Activated B cell treated with CpG ODN at 0.5 μM for 24 hours (primary cell): ENCODE measurements at places on chromosomes 2 and 18. TPM values are rescaled to one million over a fixed set of nuclear protein-coding genes. Genes with fewer than 3 reads are reported as not detected.

DNA sequence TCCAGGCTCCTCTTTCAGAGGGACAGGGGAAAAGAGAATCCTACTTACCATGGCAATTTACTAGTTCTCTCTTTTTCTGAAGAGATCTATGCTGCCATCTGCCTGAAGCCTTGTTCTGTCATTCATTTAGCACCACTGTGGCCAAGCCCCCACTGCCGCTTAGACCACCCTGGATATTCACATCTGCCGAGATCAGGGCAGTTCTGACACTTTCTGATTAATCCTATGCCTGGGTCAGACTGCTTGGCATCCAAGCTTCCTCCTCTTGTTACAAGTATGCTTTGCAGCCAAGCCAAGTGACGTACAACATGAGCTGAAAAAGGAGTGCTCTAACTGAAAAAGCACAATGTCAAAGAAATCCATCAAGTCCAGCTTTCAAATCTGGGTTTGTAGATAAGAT, 332.6 kb downstream of the SUCLG1 start:
- DNase-seq = no peak

PUM2 gene
- total RNA-seq = 94.9 and 110 TPM in 2 replicates

FEV gene
- total RNA-seq = not detected in 2 replicates

GRCh38 chr18:27996801-27997272, 180.1 kb downstream of the CDH2 start:
- no peak for DNase-seq

GRCh38 chr2:34193164-34193563, 594.1 kb upstream of the FAM98A start:
- DNase-seq = no peak

DNA sequence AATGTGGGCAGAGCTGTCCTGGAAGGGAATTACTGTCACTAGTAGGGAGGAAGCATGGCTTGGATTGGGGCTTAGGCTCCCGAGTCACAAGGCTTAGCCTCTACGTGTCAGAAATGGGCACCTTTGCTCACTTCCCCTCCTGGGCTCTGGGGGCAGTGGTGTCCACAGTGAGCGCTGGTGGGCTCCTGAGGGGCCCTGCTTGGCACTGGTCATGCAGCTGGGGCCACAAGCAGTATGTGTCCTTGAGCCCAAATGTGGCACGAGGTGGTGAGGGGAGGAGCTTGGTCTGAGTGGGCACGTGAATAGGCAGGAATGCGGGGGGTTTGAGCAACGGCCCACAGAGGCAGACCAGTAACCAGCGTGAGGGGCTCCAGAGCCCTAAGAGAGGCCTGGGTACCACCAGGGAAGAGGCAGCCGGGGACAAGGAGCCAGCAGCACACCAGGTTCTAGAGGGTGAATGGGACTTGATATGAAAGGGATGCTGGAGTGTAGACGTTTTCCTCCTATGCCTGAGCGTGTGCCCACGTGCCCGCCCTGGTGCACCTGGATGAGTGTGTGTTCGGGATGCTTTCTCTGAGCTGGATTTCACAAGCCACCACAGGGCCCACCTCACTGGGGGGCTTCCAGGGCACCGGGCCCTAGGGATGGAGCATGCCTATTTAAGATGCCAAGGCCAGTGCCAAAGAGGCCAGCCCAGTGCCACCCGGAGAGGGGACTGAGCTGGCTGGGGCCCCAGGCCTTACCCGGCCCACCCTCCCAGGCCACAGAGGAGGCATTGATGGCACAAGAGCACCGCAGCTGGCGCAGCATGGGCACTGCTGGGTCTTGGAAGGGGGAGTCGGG, 22.8 kb upstream of the PTMA start:
- no peak for DNase-seq

DNA sequence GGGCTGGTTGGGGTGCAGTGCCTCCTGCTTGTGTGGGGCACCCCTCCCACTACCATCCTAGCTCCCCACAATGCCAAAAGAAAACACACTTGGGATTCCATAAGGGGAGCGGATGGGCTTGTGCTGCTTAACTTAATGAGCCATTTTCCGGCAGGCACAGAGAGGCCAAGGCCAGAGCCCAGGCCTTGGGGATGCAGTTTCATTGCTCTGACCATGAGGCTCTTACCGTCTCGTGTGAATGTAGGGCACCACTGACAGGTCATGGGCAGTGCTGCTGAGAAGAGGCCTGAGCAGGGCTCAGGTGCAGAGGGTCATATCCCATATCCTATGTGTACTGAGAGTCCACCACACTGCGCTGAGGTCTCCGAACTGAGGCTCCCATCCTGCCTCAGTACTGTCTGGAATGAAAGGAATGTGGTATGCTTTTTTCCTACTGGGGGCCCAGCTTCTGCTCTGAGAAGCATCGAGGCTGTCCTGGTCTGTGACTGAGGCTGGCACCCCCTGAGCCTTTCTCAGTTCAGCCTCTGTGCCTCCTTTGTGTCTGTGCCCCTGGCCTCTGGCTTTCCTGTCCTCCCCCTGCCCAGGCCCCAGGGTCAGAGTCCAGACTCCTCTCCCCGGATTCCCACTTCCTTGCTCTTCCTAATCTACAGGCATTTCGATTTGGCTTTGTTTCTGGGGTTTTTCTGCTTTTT, 45.2 kb upstream of the MAPRE3 start:
- no peak for DNase-seq

GRCh38 chr2:73077424-73077795, 5.9 kb upstream of the SFXN5 start:
- DNase-seq = no peak

LYPD6 gene
- total RNA-seq = not detected in 2 replicates

GRCh38 chr18:3422905-3423304, 27.1 kb upstream of the TGIF1 start:
- no peak for DNase-seq

- no peak for DNase-seq
Observed at GRCh38 chr2:100563407-100564247, 834 bp downstream of the PDCL3 start.

- DNase-seq = no peak
Observed at GRCh38 chr18:9612977-9613376, 1.4 kb downstream of the PPP4R1 start.

DNA sequence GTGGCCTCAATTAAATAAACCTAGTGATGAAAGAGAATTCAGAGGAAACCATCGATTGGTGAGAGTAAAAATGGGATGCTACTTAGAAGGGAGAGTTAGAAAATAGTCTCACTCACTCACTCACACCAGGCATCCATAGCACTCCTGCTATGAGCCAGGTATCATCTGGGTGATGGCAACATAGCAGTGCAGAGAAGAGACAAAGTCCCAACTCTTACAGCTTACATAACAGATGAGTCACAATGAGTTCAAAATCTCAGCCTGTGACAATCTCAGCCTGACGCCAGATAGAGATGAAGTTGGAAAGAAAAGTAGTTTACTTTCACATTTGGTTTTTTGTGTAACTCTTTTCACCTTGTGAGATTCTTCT, 55.4 kb upstream of the THOC1 start:
- no peak for DNase-seq

GRCh38 chr2:141900826-141901225, 230.0 kb downstream of the LRP1B start:
- no peak for DNase-seq

SH3RF3 gene
- 0.07 and 0.09 TPM in 2 replicates for total RNA-seq

DNA sequence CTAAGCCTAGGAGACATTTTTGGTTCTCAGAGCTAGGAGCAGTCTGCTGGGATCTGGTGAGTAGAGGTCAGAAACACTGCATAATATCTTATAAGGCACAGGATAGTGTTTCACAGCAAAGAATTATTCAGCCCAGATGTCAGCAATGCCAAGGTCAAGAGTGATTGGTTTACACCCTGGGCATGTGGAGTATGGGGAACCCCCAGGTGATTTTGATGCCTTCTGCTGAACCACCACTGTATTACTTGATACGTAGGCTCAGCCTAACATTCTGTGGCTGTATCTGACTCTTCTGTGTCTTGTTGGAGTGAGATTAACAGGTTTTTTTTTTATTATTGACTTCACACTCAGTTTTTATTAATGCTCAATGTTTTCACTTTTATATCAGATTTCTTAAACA, 6.0 kb downstream of the DDX18 start:
- no peak for DNase-seq

HOXD13 gene
- not detected in 2 replicates for total RNA-seq

DNA sequence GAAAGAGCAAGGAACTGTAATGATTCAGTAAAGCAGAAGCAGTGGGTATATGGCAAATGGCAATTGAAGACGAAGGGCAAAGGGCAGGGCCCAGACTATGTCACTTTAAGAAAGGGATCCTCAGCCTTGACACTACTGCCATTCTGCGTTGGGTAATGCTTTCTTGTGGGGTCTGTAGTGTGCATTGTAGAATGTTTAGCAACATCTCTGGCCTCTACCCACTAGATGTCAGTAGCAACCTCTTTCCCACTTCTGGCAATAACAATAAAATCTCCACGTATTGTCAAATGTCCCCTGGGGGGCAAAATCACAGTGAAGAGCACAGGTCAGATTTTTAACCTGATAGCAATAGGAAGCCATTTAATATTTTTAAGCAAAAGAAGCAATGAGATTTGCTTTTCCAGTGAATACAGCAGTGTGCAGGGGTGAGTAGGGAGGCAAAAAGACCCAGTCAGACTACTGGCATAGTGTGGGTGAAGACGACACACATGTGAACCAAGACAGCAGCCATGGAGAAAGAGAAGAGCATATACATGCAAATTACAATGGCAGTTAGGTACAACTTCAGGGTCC, 209.5 kb downstream of the DYM start:
- no peak for DNase-seq

DNA sequence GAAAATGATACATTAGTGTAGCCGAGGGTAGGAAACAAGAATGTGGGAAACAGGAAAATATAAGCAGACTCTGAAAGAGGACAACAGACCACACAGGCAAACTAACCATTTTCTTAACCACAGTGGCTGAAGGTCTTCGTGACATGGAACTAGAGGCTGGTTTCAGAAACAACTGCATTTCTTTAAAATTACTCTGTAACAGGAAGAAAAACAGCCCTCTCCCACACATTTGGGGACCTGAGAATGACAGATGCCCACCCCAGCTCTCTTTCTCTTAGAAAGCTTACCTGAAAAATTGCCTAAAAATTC, 13.8 kb upstream of the SLC25A52 start:
- no peak for DNase-seq

DNA sequence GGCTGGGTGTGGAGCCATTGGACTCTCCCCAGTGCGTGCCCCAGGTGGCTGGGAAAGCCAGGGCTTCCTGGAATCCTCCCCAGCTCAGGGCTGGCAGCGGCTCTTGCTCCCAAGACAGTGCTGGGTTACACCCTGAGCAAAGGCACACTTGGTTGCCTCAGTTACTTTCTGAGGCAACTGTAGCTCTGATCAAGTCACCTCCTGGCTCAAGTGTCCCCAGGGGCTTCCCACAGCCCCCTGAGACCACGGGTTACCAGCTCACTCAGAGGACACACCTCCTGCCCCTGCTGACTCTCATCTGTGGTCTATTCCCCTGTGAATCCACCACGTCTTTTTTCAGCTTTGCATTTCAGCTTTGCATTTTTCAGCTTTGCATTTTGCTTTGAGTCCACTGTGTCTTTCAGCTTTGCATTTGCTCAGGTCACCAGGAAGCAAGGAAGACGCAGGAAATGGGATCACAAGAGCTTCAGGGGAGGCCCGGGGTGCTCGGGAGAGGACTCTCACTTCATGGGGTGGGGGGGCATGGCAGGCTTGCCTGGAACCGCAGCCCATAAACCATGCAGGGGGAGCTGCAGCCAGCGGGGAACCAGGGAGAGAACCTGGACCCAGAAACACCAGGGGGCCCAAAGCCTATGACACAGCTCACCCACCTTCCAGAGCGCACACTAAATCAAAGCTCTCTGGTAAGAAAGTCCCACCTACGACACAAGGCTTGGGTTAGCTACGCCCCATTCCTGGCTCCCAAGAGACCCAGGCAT, 138.0 kb upstream of the ASB18 start:
- DNase-seq = peak; percentile 58

DNA sequence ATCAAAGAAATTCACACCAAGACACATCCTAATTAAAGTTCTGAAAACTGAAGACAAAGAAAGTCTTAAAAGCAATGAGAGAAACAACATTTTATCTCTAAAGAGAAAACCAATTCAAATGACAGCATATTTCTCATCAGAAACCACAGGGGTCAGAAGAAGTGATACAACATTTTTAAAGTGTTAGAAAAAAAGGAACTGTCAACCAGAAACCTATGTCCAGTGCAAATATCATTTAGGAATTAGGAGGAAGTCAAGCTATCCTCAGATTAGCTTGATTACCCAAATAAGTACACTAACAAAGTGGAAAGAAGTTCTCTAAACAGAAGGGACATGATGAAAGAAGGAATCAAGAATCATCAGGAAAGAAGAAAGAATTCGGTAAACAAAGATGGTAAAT, 59.5 kb upstream of the BCL2L11 start:
- DNase-seq = no peak

ALK gene
- not detected in 2 replicates for total RNA-seq

- DNase-seq = peak; percentile 60
Observed at GRCh38 chr2:32009516-32010256, 1.1 kb downstream of the MEMO1 start.

IL1RL2 gene
- not detected in 2 replicates for total RNA-seq

DNA sequence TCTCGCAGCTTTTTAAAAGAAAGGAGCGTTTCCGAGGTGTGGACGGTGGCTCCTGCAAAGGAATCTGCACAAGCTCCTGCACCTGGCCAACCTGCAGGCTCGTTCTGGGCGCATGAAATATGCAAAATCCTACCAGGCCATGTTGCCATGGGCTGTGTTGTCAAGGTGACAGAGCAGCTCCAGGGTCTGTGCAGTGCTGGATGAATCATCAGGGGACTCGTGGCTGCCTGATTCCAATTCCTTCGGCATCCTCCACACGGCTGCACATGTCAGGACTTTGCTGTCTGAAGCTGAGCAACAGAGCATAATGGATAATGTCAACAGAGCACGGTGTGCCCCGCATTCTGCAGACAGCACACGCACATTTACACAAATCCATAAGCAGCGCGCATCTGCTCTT, 120.5 kb downstream of the EIPR1 start:
- DNase-seq = no peak
